Ammon's horn (tissue), 1 donor: ENCODE measurements at places on chromosomes 3 and 15.

GRCh38 chr3:170566413-170566812, 19.5 kb downstream of the SLC7A14 start:
- DNase-seq: no peak

- DNase-seq: peak; percentile 35
These were observed 2.2 kb upstream of the THRB start for GRCh38 chr3:24496529-24497482.

DNA sequence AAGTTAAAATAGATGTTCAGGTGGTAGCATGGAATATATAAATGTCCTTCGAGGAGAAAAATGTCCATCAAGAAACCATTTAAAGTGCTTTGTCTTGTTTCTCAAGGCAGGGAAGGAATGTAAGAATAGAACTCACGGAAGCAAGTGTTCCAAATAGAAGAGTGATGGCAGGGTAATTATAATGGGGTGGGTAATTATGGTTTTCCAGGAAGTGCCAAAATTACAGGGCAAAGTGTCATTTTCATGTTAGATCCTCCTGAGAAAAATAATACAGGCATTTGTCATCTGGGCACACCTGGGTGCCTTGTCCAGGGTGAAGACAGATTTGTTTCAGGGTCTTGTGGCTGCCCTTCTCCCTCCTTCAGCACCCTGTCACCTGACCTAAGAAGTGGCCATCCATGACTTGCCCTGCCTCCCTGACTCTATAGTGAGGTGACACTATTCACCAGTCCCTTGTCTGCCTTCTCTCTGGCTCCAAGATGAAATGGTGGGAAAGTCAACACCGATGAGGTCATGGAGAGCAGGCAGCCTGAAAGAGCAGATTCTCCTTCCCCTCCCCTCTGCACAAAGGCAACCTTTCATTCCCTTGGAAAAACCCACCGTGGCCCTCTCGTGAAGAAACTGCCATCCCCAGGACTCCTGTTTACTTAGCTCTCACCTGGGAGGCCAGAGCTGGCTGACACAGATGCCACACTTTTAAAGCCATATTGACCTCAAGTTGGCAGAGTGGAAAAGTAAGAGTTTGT, 45.1 kb upstream of the AMOTL2 start:
- DNase-seq: no peak

- peak; percentile 37 for DNase-seq
These were observed 36.8 kb downstream of the TRANK1 start for GRCh38 chr3:36907911-36908646.

DNA sequence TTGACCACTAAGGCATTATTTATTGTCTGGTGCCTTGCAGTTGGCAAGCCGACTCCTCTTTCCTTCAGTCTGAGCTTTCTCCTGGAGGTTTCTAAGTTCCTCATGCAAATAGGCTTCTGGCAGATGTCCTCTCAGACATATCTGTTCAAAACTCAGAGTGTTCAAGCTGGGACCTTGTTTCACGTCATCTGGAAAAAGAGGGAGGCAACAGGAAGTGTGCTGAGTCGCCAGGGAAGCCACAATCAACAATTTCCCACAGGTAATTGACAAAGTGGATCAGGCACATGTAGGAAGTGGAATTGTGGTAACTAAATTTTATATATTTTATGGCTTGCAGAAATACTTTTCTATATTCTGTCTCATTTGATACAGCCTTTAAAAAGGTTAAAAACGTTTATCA, 14.6 kb downstream of the SCG5 start:
- no peak for DNase-seq

GRCh38 chr15:65249641-65250040, 37.0 kb downstream of the PARP16 start:
- DNase-seq: no peak

DNA sequence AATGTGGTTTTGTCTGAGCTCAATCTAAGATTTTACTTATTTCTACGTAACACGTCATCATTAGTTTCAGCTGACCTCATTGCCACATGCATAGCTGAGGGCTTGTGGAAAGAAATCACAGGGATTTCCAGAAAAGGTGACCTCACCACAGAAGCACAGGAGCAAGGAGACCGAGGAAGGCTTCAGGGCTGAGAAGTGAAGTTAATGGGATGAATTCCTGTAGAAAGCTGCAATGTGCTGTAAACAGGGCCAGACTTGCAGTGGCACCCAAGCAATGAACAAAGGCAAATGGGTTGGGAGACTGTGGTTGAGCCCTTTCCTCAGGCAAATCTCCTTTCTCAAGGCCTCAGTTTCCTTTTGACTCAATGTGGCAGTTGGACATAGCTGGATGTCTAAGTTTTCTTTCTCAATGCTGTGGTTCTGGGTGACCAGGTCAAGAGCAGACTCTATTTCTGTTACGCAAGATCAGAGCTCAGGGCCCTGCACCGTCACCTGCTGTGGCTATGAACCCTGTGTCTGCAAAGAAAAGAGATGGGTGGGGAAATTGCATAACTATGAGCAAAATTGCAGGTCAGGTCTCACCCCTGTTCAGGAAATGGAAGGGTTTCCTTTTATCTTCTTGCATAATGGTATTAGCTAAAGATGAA, 252.2 kb upstream of the TBL1XR1 start:
- DNase-seq: no peak

GRCh38 chr3:101940521-101941317, 91.4 kb downstream of the NFKBIZ start:
- peak; percentile 20 for DNase-seq

DNA sequence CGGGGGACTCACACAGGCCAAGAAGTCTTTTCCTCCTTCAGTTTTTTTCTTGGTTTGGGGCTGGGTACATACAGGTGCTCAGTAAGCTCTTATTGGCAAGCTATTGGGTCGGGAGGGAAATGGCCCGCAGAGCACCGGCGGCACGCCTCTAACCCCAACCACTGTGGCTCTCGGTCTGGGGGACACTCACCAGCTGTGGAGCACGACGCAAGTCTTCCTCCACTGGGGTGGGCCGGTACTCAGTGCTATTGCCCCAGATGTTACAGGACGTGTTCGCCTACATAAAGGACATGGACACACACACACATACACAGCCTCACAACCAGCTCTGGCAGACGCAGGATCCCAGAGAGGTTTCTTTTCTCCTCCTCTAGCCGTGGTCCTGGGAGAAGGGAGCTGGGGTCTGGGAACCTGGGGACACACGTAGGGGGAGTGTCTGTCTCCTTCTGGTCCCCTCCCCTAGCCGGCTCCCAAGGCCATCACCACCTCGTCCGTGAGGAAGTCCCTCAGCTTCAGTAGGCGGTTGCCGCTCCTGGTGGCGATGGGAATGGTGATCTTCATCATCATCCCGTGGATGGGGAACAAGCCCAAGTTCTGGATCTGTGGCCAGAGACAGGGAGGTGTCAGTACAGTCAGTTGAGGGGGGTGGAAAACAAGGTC, 33.4 kb downstream of the FEM1B start:
- DNase-seq: no peak

- no peak for DNase-seq
These were observed 35.4 kb downstream of the MAPK6 start for GRCh38 chr15:52054381-52054780.

DNA sequence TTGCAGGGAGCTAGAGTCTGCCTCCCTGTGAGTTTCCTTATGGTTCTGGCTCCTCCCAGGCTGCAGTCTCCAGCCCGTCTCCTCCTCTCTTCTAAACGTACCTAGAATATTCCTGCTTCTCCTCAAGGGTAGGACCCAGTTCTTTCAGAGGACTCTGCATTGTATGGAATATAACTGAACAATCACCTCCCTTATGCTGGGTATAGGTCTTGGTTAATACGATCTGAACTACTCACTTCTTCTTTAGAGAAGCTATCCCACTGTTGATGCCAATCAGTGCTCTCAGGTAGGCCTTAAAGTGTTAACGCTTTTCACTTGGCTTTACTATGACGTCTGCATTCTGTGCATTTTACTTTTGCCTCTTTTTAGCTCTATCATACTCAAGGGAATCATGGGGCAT, 98.5 kb downstream of the WNT7A start:
- DNase-seq: no peak

GRCh38 chr3:115828401-115828800, 205.1 kb downstream of the GAP43 start:
- DNase-seq: no peak

- no peak for DNase-seq
These were observed 9.4 kb upstream of the ERC2 start for GRCh38 chr3:56477646-56478045.

GRCh38 chr3:73542136-73542535, 82.6 kb downstream of the PDZRN3 start:
- DNase-seq: no peak

DNA sequence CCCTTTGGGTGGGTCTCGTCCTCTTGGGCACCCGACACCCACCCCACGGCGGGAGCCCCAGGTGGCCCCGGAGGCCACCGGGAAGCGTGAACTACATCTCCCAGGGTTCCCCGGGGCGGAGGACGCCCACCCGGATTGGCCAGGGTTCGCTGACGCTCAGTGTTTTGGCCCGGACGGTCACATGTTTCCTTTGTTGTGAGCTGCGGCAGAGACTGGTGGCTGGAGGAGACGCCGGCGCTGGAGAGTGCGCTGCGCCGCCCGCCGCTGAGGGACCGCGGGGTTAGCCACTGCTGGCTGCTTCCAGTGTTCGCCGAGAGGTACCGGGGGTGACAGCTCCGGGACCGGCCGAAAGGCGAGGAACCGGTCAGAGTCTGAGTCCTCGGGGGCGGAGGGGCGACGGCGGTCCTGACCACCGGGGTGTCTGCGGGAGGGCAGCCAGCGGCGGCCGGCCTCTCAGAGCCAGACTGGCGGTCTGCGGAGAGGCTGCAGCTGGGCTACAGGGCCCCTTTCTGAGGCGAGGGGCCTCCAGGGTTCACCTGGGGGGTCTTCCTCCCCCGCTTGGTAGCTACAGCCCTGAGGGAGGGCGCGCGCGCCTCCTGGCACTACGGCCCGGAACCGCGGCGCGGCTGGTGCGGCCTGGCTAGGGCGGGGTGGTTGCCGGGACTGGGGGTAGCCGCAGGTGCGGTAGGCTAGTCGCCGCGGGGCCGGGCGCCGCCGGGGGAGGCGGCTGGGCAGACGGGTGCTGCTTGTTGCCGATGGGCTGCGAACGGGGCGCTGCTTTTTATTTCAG, at the start of gene KLHL24:
KLHL24 (plus strand) TSS at position 193 of the 790 bp plus-strand sequence. CDS start 14,734 bp downstream, outside the sequence.
- peak; percentile 98 for DNase-seq

GRCh38 chr3:183884097-183884426, 618 bp downstream of the PARL start:
- no peak for DNase-seq

GRCh38 chr3:87468235-87468634, 191.9 kb upstream of the POU1F1 start:
- DNase-seq: no peak

- DNase-seq: no peak
These were observed 9.6 kb upstream of the ABTB1 start for GRCh38 chr3:127663151-127663550.

- DNase-seq: peak; percentile 82
These were observed 19.5 kb downstream of the MESD start for GRCh38 chr15:80970018-80970657.

DNA sequence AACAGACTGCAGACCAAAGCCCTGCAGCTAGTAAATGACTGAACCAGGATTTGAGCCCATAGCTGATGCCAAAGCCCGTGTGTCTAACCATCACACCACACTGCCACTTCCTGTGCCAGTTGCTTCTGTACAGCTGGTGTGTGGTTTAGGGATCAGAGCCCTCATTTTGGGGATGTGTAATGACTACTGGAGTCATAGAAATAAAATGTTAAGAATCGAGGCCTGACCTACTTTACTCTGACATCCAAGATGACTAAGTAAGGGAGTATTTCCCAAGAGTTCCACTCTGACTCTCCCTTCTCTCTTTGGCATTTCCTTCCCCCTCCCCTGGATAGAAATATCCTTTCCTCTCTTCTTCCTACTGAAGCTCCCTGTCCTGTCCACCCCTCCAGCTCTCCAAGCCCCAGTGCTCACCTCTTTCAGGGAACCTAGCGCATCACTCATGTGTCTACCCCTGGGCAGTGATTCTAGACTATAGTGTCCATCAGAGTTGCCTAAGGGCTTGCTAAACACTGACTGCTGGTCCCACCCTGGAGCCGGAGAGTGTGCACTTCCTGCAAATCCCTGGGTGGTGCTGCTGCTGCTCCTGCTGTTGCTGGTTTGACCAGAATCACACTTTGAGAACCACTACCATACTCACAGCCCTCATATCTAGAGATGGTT, 53.8 kb downstream of the MGLL start:
- DNase-seq: no peak

- peak; percentile 39 for DNase-seq
These were observed 101.8 kb downstream of the BDH1 start for GRCh38 chr3:197454014-197454413.

GRCh38 chr15:70025413-70026296, 72.1 kb downstream of the TLE3 start:
- DNase-seq: peak; percentile 25

DNA sequence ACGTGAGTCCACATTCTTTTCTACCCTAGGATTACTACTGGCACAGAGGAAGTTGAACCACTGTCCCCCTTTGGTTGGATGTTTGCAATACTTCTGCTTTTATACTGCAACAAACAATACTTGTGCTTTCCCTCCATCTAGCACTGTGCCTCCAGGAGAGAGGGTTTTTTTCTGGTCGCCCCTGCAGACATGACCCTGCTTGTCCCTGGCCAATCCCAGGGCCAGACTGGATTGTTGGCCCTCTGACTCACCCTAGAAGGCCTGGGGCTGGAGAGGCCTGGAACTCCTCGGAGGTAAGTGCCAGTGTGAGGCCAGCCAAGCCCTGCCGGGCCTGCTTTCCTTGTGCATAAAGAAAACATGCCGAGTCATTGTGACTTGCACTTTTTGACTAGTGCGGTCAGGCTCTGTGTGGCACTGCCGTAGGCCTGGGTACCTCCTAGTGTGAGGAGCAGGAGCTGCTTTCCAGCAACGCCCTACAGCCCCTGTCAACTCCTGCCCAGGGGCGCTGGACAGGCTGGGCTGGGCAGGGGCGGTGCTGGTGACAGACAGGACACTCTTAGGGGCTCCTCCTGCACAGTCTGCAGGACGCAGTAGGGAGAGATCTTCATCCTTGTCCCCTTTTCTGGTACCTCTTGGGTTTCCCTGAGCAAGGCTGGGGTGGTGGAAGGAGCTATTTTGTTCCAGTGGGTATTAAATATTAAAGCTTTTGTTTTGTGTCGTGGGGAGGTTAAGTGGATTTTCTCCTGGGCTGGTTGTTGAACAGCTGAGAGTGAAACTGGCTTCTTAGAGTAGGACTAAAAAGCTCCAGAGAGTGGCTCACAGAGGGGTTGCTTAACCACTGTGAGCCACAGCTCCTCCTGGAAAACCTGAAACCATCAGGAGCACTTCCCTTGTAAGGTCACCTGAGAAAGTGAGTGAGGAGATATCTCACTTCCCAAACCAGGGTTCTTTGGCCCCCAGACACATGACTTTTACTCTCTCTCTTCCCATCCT, 14.4 kb upstream of the TKT start:
- peak; percentile 92 for DNase-seq
